Endothelial cell (in vitro differentiated cells): ENCODE measurements at places on chromosomes 7 and 10. TPM values are rescaled to one million over a fixed set of nuclear protein-coding genes. Genes with fewer than 3 reads are reported as not detected.

DNA sequence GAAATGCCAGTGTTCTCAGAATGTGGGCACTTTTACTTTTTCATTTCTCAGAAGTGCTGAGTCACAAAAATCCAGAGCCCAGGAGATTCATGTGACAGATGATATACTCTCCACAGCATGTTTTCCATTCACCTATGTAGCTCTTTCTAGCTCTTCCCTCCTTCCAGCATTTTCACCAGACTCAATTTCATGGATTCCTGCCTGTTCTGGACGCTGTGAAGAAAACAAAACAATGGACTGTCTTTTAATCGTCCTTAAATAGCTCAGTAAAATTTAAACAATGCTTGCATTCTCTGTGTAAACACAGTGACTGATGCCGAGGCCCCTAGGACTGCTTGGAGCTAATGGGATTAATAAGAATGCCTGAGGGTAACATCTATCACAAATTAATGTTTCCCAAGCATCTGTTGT is 25.5 kb downstream of the ZNF713 start:
- H3K4me3 ChIP-seq: no peak overlapping the region
- no peaks in the 10 kb centered on the region for H3K27me3 ChIP-seq
- H3K27ac ChIP-seq: no peak overlapping the region
- peaks cover 19% of the 10 kb centered on the region for H3K36me3 ChIP-seq
- H3K4me1 ChIP-seq: no peaks in the 10 kb centered on the region

- no peak for DNase-seq
- H3K4me3 ChIP-seq: no peak overlapping the region
- no peaks in the 10 kb centered on the region for H3K36me3 ChIP-seq
- H3K27me3 ChIP-seq: no peaks in the 10 kb centered on the region
- no peaks in the 10 kb centered on the region for H3K4me1 ChIP-seq
Measured at GRCh38 chr10:20429742-20430141, 467.4 kb downstream of the NEBL start.

DNA sequence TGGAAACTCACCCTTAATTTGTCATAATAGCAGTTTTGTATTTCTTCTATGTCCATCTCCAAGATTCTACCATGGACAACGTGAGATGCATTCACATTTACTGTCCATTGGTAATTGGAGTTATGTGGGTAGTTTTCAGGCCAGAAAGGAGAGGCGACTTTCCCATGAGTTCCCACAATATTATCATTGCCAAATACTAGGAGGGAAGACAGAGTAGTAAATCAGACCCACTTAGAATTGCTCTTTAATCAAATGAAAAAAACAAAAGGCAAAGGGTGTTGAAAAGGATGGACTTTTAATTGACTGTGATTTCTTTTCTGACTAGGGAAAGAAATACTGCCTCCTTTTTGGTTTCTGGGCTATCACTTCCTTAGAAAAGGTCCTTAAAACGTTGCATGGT is 121.7 kb upstream of the RSU1 start:
- H3K36me3 ChIP-seq: no peaks in the 10 kb centered on the region
- no peak overlapping the region for H3K4me3 ChIP-seq
- H3K4me1 ChIP-seq: no peaks in the 10 kb centered on the region
- H3K27me3 ChIP-seq: peaks cover 1% of the 10 kb centered on the region
- no peak for DNase-seq
- no peak overlapping the region for H3K27ac ChIP-seq

DNA sequence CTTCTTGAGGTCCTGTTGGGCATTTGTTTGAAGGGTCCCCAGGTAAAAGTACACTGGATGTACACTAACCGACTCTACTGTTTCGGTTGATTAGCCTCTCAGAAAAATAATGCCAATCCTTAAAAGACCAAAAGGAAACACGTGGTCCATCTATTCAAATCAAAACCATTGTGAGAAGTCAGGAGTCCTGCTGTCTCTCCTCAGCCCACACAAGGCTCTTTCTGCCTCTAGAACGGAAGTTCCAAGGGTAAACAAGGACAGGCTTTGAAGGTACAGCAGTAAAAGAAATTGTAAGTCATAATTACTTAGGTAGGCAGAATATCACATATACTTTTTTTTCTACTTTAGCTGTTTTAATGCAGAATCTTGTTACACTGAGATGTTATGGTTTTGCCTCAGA is 71.7 kb upstream of the TPK1 start:
- peaks cover 15% of the 10 kb centered on the region for H3K4me1 ChIP-seq
- DNase-seq: no peak
- no peak overlapping the region for H3K4me3 ChIP-seq

- no peak for DNase-seq
- H3K27me3 ChIP-seq: peaks cover 4% of the 10 kb centered on the region
- no peak overlapping the region for H3K27ac ChIP-seq
- H3K36me3 ChIP-seq: no peaks in the 10 kb centered on the region
Measured at GRCh38 chr7:156194813-156195212, 382.6 kb upstream of the SHH start.

GRCh38 chr7:5414916-5415315 is 8.7 kb downstream of the TNRC18 start:
- H3K4me3 ChIP-seq: no peak overlapping the region
- H3K36me3 ChIP-seq: peaks cover 25% of the 10 kb centered on the region
- H3K27ac ChIP-seq: no peak overlapping the region

DNA sequence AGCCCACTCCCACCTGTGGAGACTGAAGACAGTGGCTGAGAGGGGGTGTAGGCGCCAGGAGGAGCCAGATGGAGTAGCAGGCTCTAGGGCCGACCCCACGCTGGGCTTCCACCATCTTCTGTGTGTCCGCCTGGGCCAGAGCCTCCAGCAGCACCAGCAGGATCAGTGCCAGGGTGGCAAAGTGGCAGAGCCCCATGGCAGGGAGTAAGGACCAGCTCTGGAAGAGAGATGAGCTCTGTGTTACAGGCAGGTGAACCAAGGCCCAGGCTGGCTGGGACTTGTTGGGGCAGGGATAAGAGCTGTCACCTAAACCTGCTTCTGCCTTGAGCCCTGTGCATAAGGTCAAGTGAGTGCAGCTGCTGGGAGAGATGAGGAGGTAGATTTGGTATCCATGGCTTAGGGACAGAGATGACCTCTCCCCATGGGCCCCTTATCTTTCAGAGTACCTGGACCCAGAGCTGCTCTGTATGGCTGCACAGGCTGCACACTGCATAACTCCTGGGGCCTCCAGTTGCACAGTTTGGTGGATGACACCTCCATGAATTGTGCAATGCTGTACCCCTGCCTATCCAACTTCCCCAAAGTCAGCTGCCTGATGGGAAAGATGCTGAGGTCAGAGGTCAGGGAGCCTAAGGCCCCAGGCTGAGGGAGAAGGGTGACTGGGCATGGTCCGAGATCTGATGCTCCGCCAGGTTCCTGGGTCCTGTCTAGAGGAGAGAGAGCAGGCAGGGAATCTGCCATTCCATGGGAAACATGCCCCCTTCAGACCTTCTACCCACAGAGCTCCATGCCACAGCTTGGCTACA is 7.4 kb upstream of the SAMD8 start:
- no peak overlapping the region for H3K27ac ChIP-seq
- DNase-seq: no peak
- H3K4me3 ChIP-seq: no peak overlapping the region
- H3K36me3 ChIP-seq: peaks cover 3% of the 10 kb centered on the region

The CYP26A1 gene
- total RNA-seq: 0.64 TPM
